ENCODE measurements at places on chromosomes 1 and 21.

- no peak for DNase-seq
Measured at GRCh38 chr1:248739572-248740205, 15.9 kb downstream of the LYPD8 start.

DNA sequence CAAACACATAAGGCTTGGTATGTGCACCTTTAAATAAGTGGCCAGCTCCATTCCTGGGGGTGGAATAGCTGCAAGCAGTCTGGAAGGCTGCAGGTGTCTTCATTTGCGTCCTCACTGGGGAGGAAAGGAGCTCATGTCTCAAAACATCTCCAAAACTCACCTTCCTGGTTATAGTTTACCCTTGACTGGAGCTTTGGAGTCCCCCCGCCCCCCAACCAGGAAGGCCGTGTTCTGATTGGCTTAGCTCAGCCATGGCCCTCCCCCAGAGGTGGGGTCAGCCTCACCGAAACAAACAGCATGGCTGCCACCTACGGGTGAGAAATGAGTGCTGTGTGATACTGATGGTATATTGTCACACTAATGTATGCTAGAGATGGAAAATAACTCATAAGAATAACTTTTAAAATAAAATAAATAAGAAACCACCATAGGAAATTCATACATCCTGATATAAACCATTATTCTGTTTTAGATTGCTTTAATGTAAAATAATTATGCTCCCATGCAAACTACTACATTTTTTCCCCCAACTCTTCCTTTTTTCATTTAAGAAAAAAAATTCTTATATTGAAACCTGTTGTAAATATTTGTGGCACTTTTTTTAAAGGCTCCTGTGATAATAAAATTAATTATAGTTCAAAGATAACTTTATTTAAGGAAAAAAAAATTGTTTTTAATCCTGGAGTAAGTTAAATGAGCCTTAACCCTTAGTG, 90.8 kb downstream of the ZP4 start:
- peak; percentile 91 for DNase-seq

- no peak for DNase-seq
Measured at GRCh38 chr1:203627851-203628200, 1.2 kb downstream of the ATP2B4 start.

- DNase-seq: no peak
Measured at GRCh38 chr1:245621589-245621988, 466.8 kb downstream of the KIF26B start.

DNA sequence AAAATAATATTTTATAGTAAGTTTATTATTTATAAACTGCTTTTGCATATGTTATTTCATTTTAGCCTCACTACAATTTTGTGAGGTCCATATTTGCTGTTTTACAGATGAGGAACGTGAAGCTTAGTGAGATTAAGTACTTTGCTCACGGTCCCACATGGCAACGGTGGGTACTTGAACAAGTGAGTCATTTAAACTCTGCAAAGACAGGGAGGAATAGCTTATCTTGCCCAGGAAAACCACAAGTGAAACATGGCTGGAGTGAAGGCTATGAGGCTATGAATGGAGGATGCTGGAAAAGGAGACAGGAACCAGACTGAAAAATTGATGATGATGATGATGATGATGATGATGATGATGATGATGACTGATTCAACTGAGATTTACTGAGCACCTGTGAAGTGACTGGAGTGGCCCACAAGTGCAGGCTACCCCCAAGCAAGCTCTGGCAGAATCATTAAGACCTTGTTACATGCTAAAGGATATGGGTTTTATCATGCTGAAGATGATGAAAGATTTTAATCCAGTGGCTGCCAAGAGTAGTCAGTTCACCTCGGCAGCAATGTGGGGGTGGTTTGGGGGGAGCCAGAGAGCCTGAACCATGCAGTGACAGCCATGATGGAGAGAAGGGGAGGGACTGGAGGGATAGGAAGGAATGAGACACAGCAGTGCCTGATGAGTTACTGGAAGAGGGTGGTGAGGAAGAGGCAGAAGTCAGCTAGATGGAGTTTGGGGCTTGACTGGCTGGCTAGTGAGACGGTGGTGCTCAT, 1.4 kb upstream of the ABCA4 start:
- DNase-seq: no peak

DNA sequence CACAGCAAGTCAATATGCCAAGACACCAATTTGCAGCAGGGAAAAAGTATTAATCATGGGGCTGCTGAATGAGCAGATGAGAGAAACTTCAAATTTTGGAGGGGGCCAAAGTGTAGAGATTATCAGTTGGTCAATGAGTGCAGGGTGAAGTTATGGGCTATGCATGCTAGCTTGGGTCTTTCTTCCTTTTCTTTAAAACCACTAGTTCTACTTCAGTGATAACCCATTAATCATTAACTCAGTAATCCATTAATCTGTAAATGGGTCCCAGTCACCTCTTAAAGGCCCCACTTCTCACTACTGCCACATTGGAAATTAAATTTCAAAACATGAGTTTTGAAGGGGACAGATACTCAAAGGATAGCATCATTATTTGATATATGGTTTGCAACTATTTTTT, 688.6 kb upstream of the ADGRL4 start:
- DNase-seq: no peak

- DNase-seq: no peak
Measured at GRCh38 chr21:42799516-42799915, 79.8 kb downstream of the WDR4 start.

GRCh38 chr1:153380711-153381110, 5.3 kb upstream of the S100A12 start:
- DNase-seq: no peak

- DNase-seq: no peak
Measured at GRCh38 chr1:15343729-15344128, 66.0 kb upstream of the EFHD2 start.

GRCh38 chr1:195886000-195886399, 722.2 kb downstream of the KCNT2 start:
- DNase-seq: no peak

GRCh38 chr1:65178235-65178634, 30.2 kb downstream of the AK4 start:
- DNase-seq: no peak

GRCh38 chr1:100239961-100240360, 9.7 kb downstream of the DBT start:
- no peak for DNase-seq

DNA sequence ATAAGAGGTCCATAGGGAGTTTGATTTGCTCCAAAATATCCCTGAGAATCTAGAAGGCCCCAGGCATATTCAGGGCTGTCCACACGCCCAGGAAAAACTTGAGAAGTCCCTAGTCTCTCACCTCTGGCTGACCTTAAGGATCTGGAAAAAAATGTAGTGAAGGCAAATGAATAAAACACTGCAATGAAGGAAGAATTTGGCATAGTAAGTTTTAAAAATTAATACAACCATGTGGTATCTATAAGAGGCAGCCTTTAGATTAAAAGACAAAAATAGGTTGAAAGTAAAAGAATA, 91.3 kb downstream of the COLGALT2 start:
- DNase-seq: no peak

DNA sequence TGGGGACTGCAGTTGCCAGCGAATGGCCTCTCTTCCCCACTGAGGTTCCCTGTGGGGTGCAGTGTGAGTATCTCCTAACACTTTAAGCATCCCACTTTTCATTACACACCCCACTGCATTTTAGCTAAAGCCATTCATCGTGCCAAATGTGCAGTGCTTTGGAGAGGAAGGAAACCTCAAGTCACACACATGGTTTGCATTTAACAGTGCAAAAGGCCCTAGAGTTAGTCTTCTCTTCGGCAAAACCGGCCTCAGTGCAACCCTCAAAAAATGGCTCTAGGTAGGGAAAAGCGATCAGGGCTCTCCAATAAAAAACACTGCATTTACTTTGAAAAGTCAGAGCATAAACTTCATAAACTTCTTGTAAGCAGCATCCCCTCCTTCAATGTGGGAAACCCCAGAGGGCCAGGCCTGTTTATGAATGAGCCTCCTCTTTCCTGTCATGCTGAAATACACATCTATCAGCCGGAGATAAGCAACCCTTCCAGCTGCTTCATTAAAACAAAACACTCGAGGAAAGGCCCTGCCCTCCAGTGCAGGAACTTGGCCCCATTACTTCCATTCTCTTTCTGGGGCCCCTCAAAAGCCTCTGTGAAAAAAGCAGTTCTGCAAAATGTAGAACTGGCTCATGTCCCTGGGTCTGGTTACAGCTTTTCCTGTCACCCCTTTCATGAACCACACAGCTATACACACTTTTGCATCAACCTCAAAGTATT, 184.0 kb downstream of the CDC7 start:
- no peak for DNase-seq

GRCh38 chr1:172143384-172144055, 277.0 kb upstream of the C1orf105 start:
- DNase-seq: no peak

- DNase-seq: no peak
Measured at GRCh38 chr21:29817450-29817849, 122.3 kb downstream of the GRIK1 start.

DNA sequence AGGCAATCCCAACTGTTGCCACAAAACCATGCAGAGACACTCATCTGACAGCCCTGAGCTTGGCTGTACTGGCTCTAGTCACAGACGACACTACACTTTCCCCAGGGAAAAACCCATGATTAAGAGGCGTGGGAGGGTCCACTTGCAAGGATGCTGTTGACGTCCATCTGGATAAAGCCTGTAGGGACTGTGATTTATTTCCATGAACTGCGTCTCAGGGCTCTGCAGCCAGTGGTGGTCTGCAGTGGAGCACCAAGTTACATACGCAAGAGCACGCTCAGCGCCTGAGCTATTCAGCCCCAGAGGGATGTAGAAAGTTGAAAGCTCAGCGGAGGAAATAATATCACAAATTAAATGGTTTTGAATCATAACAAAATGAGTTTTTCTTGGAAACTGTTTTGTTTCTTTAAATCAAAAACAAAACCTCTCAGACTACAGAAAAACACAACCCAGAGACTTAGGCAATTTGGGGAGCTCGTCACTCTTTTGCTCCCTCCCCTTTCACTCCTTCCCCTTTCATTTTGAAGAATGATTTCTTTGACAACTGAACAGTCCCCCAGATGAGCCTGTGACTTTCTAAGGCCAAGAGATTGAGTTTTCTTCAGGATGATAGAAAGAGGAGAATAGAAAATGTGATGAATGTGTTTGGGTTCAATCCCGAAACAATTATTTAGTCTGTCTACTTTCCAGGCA, 71.2 kb downstream of the NGF start:
- no peak for DNase-seq

GRCh38 chr1:209727286-209727685, 22.6 kb downstream of the HSD11B1 start:
- DNase-seq: no peak

DNA sequence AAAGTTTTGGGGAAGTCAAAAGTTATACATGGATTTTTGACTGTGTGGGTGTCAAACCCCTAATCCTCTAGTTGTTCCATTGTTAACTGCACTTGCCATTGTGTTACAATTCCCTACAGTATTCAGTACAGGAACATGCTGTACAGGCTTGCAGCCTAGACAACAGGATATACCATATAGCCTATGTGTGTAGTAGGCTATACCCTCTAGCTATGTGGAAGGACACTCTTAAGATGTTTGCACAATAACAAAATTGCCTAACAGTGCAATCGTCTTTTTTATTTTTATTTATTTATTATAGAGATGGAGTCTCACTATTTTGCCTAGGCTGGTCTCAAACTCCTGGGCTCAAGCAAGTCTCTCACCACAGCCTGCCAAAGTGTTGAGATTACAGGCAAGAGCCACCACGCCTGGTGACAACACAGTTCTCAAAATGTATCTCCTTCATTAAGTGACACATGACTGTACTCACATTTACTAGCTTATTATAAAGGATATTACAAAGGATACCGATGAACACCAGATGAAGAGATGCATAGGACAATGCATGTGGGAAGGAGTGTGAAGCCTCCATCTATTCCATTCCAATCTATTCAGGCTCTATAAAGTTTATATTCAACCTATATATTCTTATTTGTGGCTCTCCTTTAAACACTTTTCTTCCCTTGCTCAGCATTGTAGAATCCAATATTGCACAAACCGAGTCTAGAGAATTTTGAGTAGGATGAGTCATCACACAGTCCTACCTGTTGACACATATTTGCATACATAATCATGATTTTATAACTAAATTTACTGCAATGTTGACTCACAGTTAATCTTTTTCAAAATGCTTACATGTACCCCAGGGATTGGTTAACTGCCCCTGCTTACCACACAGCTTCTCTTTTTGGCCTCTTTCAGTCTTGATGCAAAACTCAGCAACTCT, 28.4 kb upstream of the CEP350 start:
- no peak for DNase-seq

DNA sequence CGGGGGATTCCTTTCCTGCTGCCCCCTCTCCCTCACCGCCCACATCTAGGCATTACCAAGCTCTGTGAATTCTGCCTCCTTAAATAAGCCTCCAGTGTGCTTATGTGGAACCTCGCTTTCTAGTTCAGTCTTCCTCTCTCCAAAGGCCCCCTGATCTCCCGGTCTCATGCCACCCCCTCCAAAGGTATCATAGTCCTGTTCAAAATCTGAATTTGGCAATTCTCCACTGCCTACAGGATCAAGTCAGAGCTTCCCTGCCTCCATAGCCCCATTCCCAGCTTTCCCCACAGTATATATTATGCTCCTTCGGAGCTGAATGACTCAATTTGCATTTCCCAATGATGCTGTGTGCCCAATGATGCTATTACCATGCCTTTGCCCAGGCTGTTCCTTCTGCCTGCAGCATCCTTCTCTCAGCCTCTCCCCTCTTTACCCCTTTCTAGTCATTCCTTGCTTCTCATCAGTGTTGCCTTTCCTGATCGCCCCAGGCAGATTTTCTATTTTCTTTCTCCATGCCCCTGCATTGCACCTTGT, 1.7 kb downstream of the AZIN2 start:
- no peak for DNase-seq

DNA sequence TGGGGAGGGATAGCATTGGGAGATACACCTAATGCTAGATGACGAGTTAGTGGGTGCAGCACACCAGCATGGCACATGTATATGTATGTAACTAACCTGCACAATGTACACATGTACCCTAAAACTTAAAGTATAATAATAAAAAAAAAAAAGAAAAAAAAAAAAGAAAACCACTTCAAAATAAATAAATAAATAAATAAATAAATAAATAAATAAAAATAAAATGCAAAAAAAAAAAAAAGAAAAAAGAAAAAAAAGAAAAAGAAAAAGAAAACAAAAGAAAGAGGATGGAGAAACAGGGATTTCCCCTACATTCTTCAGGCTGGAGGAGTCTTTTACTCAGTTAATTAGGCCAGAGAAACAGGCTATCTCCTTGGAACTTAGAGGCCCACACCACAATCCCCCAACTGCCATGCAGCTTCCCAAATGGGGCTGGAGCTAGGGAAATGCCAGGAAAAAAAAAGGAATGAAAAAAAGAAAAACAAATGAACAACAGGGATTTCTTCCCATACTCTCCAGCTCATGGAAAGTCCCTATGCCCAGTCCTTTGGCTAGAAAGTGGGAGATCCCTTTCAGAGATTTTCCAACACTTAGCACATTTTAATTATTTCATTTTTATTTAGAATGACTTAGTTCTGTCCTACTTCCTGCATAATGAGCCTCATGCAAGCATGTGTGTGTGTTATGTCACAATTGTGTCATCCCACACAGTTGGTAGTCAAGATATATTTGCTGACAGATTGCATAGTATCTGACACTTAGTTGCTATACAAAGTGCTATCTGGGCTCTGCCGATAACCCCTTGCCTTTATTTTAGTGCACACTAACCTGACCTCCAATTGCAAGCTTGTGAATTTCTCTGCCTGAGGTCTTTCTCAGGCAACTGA, 486.4 kb downstream of the PLPP3 start:
- peak; percentile 19 for DNase-seq
